H1 (cell line): ENCODE measurements at places on chromosomes 7 and 10. TPM values are rescaled to one million over a fixed set of nuclear protein-coding genes. Genes with fewer than 3 reads are reported as not detected.

GRCh38 chr7:45570797-45571196 lies 3.4 kb upstream of the ADCY1 start:
- H3K4me1 ChIP-seq: peaks cover 10% of the 10 kb centered on the region
- DNase-seq: no peak
- peaks cover 7% of the 10 kb centered on the region for H3K27me3 ChIP-seq
- no peak overlapping the region for H3K27ac ChIP-seq

- no peaks in the 10 kb centered on the region for H3K27me3 ChIP-seq
- H3K36me3 ChIP-seq: no peaks in the 10 kb centered on the region
Measured at GRCh38 chr10:82075605-82076004, 200.6 kb downstream of the NRG3 start.

DNA sequence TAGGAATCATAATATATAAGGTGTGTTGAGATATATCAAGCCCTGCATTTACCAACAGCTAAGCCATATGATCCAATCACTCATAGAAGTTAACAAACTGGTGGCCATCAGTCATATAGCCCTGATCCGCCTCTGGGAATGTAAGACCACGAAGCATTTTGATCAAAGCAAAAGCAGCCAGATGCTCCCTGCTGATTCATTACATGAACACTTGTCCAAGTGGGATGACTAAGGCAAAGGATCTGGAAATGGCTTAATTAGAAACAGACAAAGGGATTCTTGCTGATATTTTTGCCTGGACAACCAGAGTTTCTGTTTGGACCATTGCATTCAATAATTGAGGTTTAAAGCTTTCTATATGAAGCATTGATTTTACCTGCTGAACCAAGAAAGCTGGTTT lies 535.5 kb downstream of the GPAM start:
- no peaks in the 10 kb centered on the region for H3K27me3 ChIP-seq
- H3K36me3 ChIP-seq: no peaks in the 10 kb centered on the region
- no peaks in the 10 kb centered on the region for H3K4me1 ChIP-seq
- H3K27ac ChIP-seq: no peak overlapping the region
- no peak for DNase-seq
- H3K4me3 ChIP-seq: no peak overlapping the region

GRCh38 chr7:157969995-157970394 lies 617.6 kb downstream of the PTPRN2 start:
- H3K36me3 ChIP-seq: no peaks in the 10 kb centered on the region
- H3K27me3 ChIP-seq: no peaks in the 10 kb centered on the region
- DNase-seq: no peak
- no peak overlapping the region for H3K4me3 ChIP-seq
- H3K27ac ChIP-seq: no peak overlapping the region
- H3K4me1 ChIP-seq: no peaks in the 10 kb centered on the region

Gene STEAP1
- 8.1 and 9.5 TPM in 2 replicates for total RNA-seq
